ENCODE measurements at places on chromosomes 13 and 19.
A peak's percentile ranks its signal among the peaks of the same experiment; 100 is the strongest.

GRCh38 chr13:101258071-101258470 lies 158.2 kb downstream of the NALCN start:
- peak; percentile 11 for DNase-seq

DNA sequence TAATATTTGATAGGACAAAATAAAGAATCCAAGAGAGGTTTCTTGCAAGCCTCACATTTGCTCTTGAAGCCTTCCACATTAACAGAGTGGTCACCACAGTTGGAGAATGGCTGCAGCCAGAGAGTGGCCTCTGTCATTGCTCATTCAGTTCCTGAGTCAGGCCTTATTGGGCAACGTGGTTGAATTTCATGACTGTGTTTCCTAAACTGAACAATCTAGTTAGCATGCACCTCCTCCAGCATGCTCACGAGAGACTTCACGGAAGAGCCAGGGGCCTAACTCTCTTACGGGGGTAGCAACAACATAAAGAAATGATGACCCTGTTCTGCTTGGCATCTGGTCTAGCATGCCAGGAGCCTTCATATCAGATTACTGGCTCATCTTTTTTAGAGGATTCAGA lies 9.6 kb upstream of the UBL3 start:
- no peak for DNase-seq

- DNase-seq, result no peak
Observed at GRCh38 chr13:46636451-46636850, 83.5 kb downstream of the LRCH1 start.

DNA sequence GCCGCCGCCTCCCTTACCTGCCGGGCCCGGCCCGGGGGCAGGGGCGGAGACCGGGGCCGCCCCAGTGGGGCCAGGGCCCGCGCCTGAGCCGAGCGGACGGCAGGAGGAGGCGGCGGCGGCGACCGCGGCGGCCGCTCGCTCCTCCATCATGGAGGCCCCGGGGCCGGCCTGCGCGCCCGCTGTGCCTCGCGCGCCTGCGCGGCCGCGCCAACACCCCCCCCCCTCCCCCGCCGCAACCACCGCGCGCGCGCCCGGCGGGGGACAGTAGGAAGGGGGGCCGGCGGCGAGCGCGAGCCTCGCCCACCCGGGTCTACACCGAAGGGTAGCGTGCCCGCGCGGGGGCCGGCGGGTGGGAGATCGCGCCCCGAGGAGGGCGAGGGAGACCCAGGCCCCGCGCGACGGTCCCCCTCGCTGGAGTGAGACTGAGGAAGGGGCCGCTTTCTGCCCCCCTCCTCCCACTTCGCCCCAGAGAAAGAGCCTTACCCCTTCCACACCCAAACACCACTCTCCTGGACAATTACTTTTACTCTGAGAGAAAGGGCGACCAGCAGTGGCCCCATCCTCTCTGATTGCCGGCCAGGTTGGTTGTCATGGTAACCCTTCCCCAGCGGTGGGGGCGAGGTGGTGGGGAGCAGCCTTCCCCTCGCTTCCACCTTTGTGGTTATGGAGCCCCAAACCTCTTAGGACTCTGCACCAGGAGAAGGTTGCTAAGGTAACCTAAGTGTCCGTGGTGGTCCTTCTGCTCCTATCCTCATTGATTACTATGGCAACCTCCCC lies at the start of gene STRN4:
STRN4 (minus strand) TSS at position 170 of the 777 bp plus-strand sequence; CDS start at position 150, 20 bp downstream.
- DNase-seq, result no peak

- DNase-seq, result no peak
Observed at GRCh38 chr19:45245826-45246225, 619 bp upstream of the EXOC3L2 start.
